Activated CD4-positive, alpha-beta T cell treated with anti-CD3 and anti-CD28 coated beads, Interleukin-2, amount 10 ng/mL, durations not matched to agents 7 days and 5 days (primary cell): ENCODE measurements at places on chromosomes 11 and 22.

- no peak for DNase-seq
Measured at GRCh38 chr11:13247606-13248296, 29.8 kb upstream of the BMAL1 start.

GRCh38 chr11:8756201-8756600 is 73.6 kb downstream of the RPL27A start:
- no peak for DNase-seq

- DNase-seq = no peak
Measured at GRCh38 chr11:134287561-134287960, 11.4 kb downstream of the GLB1L3 start.

DNA sequence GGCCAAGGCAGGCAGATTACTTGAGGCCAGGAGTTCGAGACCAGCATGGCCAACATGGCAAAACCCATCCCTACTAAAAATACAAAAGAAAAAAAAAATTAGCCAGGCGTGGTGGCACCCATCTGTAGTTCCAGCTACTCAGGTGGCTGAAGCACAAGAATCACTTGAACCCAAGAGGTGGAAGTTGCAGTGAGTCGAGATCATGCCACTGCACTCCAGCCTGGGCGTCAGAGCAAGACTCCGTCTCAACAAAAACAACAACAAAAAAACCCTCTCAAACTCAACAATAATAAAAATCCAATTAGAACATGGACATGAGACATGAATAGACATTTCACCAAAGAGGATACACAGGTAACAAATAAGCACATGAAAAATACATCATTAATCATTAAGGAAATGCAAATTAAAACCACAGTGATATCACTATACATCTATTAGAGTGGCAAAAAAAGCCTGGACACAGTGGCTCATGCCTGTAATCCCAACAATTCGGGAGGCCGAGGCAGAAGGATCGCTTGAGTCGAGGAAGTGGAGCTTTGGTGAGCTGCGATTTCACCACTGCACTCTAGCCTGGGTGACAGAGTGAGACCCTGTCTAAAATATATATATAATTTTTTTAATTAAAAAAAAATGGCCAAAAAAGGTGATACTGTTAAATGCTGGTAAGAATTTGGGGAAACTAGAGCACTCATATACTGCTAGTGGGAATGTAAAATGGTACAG is 12.7 kb upstream of the SEPTIN5 start:
- DNase-seq = no peak

DNA sequence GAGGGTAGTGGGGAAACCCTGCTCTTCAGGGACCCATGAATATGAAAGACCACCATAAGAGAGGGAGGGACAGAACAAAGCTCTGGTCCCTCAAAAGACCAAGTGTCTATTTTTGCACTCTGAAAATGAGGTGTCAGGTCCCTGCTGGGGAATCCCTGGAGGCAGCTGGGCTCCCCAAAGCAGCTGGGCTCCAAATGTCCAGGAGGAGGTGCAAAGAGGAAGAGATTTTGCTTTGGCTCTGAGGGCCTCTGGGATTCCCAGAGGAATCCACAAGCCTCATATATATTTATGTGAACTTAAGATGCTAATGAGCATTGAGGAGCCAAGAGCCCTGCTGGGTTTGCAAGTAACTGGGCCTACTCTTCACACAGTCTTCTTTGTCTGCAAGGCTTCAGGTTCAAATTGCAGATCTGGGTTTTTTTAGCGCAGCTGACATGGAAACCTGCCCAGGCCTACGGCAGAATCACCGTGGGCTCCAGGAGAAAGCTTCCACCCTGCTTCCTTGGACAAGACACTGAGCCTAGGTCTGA is 26.0 kb downstream of the CLMP start:
- no peak for DNase-seq

GRCh38 chr11:125258291-125259032 is 93.9 kb downstream of the PKNOX2 start:
- no peak for DNase-seq

- DNase-seq = no peak
Measured at GRCh38 chr22:27797520-27798391, 3.8 kb downstream of the MN1 start.

- no peak for DNase-seq
Measured at GRCh38 chr11:117827521-117828511, 3.3 kb upstream of the FXYD2 start.

DNA sequence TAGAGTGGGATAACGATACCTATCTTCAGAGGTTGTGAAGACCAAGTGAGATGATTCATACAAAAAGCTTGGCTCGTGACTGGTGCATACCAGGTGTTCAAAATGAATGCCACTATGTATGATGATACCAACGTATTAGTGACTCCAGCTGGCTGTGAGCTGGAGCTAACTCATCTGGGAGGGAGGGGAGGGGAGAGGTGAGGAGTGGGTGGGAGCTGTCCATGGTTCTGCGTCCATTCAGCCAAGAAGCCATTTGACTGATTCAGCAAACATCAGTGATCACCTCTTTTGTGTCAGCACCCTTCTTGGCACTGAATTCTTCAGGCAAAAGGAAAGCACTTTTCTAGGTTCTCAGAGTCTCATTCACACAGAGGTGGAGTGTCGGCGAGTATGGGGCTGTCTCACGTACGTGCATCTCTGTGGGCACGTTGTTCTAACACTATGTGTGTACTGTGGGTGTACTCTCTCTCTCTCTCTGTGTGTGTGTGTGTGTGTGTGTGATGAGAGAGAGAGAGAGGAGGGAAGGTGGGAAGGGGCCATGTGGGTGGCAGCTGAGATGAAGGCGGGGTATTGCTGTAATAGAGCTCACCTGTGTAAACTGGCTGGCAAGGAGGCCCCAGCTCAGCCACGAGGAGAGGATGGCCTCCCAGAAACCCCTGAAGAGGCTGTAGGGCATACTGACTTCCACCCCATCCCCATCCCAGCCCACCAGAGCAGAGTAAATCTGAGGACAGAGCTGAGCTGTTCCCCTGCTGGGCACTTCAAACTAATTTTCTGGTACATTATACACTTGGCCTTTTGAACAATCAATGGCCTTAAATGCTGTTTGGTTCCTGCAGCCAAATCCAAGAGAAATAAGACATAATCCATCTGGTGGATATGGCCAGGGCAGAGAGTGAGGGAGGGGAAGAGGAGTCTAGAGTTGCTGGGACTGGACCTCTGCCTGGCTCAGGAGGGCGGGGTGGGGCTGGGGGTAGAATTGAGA is 96.1 kb upstream of the THY1 start:
- DNase-seq = peak; percentile 12

- DNase-seq = no peak
Measured at GRCh38 chr22:39351689-39352214, 2.0 kb downstream of the SYNGR1 start.

DNA sequence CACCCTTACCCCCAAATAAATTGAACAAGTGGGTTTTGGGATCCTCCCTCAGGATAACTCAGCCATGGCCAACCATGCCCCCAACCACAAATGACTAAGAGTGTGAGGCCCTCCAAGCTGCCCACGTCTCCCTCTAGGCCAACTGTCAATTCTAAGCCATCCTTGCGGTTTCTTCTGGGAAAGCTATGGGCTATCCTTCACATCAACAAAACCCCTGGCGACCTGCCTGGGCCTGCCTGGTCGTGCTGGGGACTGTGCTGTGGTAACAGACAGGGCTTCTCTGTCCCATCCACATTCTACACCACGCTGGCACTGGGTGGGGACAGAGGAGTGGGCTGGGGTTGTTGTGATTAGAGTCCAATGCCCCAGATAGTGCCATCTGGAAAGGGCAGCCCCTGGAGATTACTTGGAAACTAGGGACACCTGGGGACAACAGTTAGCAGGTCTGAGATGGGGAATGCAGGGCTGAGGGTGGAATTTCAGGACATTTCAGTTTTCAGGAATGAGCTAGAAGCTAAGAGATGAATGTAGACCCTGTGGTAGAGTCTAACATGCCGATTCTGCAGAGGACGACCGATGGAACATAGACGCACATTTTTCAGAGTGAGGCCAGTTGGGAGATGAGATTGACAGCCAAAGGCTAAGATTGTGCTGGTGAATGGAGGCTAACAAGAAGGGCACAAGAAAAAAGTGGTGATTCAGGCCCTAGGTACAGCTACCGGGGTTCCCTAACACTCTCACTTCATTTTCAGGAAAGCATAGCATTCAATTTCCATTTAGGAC is 131.9 kb downstream of the RASSF10 start:
- DNase-seq = no peak
